ENCODE measurements at places on chromosomes 4 and X.

GRCh38 chr4:112770114-112770513 is 133.2 kb downstream of the LARP7 start:
- DNase-seq, result no peak

GRCh38 chrX:107845625-107846024 is 20.0 kb downstream of the MID2 start:
- DNase-seq, result no peak

DNA sequence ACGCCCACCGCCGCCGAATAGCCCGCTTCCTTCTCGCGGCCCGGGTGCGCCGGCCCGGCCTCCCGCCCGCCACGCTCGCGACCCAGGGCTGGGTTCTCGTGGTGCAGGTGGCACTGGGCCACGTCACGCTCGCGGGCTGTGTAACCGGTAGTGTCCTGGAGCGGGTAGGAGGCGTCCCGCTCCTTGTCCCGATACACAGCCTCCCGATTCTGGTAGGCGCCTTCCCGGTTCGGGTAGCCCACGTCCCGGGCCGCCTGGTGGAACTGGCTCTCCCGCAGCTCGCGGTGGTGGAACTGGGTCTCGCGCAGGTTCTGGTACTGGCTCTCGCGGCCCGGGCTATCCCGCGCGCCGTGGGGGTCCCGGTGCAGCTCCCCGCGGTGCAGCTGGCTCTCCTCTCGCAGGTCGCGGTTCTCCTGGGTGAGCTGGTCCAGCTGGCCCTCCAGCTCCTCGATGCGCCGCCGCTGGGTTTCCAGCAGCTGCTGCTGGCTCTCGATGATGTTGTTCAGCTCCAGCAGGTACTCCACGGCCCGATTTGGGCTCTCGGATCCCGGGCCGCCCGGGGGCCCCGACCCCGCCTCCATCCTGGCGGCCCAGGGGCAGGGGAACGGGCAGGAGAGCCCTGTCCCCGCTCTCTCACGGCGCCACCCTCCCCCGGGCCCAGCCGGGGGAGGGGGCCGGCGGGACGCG is 39.3 kb upstream of the IQSEC2 start:
- DNase-seq, result peak; percentile 64

DNA sequence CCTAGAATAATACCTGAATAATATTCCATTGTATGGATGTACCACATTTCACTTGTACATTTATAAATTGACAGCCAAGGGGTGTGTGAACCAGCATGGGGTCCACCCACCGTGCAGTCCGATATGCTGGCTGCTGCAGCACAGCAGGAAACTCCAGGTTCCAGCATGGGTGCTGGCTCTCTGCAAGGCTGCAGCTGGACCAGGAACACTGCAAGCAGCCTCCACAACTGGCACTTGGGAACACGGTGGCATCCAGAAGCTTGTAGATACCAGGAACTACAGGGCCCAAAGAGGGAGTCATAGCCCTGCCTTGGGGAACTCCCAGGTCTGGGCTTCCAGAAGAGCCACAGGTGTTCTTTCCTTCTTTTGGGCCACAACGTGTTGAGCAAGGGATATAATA is 91.2 kb downstream of the NXF2 start:
- no peak for DNase-seq

DNA sequence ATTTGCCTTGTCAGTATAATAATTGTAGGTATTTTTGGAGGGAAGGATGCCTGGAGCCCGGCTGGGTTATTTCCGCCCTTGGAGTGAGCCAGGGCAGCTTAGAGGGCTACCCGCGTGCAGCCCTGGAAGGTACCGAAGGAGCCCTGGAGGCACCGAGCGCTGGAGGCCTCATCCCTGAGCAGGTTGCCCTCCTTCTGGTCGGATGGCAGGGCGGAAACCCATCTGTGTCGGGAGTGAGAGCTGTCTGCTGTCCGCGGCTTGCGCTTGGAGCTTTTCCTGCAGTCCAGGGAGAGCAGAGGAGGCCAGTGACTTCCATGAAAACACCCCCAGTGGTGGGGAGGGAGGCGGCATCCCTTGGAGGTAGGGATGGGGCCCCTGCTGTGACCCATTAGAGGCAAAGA is 122.1 kb downstream of the TBL1X start:
- no peak for DNase-seq

DNA sequence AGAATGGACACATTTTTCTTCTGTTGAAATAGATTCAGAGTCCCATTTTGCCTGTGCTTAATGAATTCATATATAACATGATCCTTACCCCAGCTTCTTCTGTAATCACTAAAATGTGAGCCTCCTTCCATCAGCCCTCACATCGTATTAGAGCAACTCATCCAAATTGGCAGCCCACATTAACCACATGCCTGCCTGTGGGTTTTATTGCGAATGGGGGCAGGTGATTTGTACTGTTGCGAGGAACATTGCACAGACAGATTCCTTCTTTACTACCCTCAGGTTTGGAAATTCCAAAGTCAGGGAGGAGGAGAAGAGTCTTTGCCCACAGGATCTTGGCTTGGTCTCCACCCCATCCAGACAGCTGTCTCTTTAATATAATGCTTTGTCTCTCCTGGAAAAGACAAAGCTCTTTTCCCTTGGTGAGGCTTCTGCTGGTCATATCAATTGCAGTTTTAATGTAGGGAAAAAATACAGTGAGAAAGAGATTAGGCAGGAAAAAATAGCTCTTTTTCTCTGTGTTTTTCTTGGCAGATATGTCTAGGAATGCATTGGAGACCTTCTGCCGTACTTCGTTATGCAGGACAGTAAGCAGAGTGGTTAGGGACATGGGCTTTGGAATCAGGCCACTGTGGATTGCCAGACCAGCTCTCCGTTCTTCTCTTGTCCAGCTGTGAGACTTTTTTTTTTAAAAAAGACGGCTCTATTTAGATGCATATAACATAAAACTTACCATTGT is 371.2 kb downstream of the AFF2 start:
- DNase-seq, result no peak

DNA sequence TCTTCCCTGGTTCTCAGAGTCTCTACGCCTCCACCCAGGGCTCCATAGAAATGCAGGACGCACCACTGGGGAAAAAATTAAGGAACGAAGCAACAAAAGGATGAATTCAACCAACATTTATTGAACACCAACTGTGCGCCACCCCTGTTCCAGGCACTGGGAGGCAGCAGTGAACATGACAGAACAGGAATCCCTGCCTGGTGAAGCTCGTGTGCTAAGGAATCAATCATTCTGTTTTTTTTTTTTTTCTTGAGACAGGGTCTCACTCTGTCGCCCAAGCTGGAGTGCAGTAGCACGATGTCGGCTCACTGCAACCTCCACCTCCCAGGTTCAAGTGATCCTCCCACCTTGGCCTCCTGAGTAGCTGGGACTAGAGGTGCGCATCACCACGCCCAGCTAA is 1.9 kb upstream of the FTSJ1 start:
- DNase-seq, result no peak

DNA sequence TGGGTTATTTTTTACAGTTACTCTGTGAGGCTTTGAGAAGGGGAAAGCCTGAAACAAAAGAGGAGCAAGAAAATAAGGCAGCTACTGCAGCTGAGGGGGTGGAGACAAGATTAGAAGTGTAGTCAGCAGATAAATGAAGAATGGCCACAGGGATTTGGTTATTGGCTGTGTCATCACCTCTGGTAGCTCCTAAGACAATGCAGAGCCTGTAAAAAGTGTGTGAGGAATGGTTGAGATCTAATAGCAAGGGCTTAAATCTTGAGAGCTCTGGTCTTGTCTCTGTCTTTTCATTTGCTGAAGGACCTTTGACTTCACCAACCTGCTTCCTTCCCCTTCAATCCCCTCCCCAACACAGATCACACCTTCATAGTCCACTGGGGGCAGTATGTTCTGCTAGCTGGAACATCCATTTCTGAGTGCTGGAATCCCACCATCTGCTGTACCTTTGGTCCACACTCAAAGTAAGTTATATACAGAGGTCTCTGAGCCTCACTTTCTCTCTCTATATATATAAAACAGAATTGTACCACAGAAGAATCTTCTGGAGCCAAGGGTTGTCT is 213.7 kb upstream of the ZIC3 start:
- no peak for DNase-seq

DNA sequence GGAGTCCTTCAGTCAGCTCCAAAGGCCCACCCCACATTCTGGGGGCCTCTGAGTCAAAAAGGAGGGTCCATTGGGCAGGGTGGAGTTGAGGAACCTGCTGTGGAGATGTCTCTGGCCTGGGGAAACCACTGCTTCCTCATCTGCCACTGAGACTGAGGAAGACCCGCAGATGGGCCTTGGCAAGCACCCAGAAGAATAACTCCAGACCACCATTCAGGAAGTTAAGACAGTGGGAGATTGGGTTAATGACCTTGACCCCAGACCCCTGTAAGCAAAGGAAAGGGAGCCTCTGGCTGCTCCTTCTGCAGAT is 8.1 kb upstream of the HSD17B10 start:
- no peak for DNase-seq

DNA sequence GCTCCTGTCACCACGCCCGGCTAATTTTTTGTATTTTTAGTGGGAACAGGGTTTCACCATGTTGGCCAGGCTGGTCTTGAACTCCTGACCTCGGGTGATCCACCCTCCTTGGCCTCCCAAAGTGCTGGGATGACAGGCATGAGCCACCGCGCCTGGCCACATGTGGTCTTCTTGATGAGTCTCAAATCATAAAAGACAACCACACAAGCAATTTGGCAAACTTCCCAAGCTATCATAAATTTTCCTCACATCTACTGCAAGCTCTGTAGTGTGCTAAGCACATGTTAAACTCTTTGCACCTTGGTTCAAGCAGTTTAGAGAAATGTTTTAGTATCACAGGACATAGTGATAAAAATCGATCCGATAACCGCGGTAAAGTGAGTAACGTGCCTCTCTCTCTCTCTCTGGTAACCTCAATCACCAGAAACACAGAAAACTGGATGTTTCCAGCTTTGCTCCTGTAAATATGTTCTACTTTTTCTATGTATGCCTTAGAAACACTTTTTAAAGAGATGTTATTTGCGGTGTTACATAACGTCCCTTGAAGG is 256.8 kb downstream of the DHRSX start:
- DNase-seq, result no peak

GRCh38 chr4:37889849-37890800 is 759 bp upstream of the TBC1D1 start:
- peak; percentile 70 for DNase-seq

DNA sequence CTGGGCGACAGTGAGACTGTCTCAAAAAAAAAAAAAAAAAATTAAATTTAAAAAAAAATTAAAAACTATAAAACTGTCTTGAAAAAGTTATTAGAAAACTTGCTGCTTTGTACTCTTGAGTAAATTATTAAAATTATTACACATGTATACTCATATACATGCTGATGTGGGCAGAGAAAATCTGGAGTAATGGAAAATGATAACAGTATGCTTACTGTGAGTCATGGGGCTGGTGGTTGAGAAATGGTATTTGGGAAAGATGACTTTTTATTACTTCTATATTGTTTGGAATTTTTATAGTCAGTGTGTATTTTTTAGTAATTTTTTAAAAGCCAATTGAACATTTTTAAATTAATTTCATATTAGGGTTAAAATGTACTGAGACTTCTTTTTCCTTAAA is 7.5 kb downstream of the YY2 start:
- no peak for DNase-seq

DNA sequence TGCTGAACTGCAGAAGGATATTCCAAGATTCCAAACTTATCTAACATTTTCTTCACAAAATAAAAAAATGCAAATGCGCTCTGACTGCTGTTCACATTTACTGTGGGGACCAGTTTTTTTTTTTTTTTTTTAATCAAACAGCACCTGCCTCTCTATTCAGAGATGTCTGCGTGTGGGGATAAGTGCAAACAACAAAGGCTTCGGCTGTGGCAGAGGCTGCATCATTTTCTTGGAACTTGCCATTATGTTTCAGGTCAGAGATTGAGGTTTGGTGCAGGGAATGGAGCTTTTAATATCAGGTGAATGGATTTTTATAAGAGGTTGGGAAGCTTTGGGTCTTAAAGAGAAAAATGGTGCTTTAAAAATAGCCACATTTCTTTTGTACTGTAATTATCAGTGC is 78.2 kb upstream of the TET2 start:
- no peak for DNase-seq

DNA sequence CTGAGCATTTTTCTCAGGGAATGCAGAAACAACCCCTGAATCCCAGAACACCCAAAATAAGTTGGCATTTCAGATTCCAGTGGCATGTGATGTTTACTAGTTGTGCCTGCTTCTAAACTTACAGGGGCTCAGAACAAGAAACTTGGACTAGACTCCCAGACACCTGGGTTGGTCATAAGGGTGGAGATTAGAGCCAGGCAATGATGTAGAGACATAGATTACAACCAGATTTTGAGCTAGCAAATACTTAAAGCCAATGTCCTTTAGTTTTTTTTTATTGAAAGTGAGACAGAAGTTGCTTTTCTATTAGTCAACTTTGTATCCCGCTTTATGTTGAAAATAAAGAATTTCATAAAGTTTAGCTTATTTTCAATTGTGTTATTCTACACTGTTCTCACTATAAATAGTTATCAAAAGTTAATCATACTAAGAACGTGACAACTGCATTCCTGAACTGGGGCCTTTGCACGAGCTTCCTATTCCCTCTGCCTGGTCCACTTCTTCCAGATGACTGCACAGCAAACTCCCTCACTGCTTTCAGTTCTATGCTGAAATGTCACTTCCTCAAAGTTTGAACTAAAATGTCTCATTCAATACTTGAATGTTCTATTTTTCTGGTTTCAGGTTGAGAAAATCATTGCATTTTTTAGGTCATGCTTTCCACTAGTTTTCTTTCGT is 224.7 kb upstream of the PPP1R2C start:
- DNase-seq, result no peak

- no peak for DNase-seq
Observed at GRCh38 chrX:446245-446644, 59.5 kb upstream of the PPP2R3B start.

GRCh38 chr4:138696771-138697170 is 318.8 kb upstream of the NOCT start:
- DNase-seq, result no peak
